AML-193 (cell line): ENCODE measurements at places on chromosomes 11 and 22.

- peak; percentile 24 for DNase-seq
These were observed 9.4 kb downstream of the LHFPL7 start for GRCh38 chr22:24937114-24937513.

DNA sequence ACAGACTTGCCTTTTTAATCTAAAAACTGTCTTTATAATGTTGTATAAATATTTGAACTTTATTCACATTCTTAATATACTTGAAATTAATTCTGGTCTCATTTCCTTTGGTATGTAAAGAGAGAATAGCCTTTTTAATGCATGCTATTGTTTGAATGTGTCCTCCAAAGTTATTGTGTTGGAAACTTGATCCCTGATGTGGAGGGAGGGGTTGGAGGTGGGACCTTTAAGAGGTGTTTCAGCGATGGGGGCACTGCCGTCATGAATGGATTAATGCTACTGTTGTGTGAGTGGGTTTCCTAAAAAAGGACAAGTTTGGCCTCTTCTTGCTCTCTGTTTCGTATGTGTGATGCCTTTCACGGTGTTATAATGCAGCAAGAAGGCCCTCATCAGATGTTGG, 131.7 kb downstream of the DDX10 start:
- no peak for DNase-seq

DNA sequence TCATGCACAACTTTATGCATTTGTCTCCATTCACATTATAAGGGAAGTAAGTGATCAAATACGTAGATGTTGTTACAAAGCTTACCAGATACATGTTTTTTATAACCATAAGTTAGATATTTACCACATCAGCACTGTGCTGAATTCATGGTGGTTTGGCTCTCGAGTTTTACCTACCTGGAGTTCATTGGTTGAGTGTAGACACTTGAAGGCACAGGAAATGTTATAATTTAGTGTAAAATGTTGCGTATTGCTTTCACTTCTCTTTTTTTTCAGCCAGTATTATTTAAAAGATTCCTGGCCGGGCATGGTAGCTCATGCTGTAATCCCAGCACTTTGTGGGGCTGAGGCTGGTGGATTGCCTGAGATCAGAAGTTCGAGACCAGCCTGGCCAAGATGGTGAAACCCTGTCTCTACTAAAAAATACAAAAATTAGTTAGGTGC, 53.1 kb upstream of the GRK2 start:
- DNase-seq, result peak; percentile 47

DNA sequence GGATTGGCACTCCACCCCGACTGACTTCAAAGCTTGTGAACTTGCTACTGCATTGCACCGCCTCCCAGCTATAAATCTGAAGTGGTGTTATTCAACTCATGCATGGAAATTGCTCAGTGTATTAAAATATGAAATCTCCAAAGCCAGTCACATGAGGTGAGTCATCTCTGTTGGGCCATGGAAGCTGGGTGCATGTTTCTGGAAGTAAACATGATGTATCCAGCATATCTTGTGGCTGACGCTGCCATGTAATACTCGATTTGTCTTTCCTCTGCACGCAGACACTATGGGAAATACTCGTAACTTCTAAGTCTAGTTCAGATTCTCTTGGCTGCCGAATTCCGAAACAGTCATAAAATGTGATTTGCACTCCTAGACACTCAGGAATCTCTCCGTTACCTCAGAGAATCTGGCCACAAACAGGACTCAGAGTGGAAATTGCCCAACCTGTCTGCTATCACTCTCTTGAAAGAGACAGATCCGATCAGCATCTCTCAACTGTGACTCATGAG, 154.9 kb upstream of the MPPED2 start:
- no peak for DNase-seq

GRCh38 chr22:25702040-25702439, 39.9 kb upstream of the MYO18B start:
- peak; percentile 70 for DNase-seq

DNA sequence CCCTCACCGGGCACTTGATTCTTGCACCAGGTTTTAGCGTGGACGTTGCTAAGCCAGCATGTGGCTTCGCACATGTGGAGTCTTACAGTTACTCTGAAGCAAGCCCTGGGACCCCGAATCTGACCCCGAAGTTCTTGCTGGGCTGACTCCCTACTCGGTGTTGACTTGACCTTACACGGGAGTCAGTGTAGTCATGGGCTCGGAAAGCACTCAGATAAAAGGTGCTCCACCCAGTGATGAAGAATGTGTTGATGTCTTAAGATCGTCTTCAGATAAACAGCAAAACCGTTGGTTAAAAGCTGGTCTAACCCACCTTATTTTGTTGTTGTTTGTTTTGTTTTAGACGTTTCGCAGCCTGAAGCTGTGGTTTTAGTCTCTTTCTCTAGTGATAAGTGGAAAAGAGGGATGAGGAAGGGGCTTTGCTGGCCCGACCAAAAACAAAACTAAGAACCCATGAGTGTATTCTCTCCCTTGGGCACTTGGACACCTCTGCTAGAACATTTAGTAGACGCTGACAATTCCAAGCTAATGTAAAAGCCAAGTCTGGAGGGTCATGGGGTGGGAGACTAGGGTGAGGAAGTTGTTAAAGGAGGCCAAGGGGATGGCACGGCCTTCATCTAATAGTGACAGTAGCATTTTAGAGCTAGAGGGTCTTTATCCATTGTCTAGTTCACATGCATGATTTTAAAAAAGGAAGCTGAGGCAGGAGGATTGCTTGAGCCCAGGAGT, 69.9 kb downstream of the BCR start:
- no peak for DNase-seq

- DNase-seq, result no peak
These were observed 432 bp downstream of the TNKS1BP1 start for GRCh38 chr11:57324154-57324885.
